GM23248 (cell line): ENCODE measurements at places on chromosomes 5 and 9.
A peak's percentile ranks its signal among the peaks of the same experiment; 100 is the strongest.

- no peak for DNase-seq
These were observed 30.4 kb downstream of the TNFSF8 start for GRCh38 chr9:114899995-114900394.

- no peak for DNase-seq
These were observed 148.4 kb upstream of the TRPM3 start for GRCh38 chr9:71269859-71270258.

DNA sequence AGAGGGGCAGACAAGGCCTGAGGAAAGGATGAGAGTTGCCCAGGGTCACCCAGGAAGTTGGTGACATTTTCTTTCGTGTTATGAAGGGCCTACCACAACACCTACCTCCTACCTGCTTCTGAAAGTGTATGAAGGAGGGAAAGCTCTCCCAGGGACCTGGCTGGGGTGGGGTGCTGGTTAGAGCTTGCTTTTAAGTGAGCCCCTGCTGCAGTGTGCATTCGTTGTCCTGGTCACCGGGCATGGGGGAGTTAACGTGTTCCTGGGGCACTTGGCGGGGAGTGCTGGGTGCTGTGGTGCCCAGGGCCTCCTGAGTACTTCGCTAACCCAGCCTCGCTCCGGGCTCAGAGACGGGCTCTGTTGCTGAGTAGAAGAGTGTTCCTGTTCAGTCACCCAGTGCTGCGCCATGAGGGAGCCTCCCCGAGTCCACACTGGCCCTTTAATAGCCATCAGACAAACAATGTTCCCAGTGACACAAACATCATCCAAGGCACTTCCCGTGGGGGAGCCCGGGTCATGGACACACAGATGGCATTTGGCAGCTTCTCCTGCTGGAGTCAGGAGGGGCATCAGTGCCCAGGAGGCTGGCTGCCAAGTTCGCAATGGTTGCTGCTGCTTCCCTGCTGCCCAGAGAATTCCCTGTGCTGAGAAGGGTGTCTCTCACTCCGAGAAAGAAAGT is 85.7 kb downstream of the AMBP start:
- DNase-seq, result no peak

DNA sequence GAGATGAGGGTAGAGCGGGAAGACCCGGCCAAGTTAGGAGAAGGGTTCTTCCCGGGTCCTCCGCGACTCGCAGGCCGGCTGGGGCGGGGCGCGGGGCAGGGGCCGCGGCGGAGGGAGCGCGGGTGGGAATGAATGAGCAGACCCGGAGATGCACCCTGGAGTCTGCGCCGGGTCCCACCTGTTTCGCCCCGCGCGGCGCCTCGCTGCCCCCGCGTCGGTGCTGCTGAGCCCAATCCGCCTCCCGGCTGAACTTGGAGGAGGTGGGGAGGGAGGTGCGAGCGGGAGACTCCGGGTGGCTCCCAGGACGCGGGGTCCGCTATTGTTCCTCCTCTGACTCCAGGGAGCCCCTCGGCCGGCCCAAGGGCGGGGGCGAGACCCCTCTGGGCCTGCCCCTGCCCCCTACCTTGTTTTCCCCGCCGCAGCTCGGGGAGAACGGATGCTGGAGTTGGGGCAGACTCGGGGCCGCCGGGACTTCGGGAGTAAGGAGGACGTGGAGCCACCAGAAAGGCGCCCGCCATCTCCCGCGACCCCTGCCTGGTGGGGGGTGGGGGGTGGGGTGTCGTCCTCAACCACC is 659 bp downstream of the RAI14 start:
- peak; percentile 74 for DNase-seq

DNA sequence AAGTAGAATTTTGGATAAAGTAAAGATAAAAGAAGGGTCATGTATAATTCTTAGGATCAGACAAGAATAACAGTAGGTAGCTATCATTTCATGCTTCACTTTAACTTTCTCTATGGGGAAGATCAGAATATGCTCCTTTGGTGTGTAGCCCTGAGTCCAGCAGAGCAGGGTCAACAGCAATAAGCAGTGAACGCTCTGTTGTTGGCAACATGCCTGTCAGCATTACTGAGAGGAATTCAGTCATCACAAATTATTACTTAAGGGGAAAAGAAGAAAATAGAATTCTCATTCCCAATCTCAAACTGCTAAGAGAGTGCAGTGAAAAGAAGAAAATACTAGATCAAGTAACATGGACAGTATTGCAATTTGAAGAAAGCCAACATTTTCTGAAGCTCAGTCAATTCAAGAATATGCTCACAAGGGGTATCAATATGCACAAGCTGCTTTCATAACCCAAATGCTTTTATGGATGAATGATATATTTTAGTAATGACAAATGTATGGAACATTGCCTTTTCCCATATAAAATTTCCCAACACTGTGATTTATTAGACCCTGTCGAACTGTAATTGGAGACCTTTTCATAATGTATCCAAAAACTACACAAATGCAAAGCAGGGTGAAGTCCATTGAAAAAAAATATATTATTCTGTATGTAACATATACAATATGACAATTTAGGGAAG is 1359.4 kb downstream of the EFNA5 start:
- DNase-seq, result no peak

DNA sequence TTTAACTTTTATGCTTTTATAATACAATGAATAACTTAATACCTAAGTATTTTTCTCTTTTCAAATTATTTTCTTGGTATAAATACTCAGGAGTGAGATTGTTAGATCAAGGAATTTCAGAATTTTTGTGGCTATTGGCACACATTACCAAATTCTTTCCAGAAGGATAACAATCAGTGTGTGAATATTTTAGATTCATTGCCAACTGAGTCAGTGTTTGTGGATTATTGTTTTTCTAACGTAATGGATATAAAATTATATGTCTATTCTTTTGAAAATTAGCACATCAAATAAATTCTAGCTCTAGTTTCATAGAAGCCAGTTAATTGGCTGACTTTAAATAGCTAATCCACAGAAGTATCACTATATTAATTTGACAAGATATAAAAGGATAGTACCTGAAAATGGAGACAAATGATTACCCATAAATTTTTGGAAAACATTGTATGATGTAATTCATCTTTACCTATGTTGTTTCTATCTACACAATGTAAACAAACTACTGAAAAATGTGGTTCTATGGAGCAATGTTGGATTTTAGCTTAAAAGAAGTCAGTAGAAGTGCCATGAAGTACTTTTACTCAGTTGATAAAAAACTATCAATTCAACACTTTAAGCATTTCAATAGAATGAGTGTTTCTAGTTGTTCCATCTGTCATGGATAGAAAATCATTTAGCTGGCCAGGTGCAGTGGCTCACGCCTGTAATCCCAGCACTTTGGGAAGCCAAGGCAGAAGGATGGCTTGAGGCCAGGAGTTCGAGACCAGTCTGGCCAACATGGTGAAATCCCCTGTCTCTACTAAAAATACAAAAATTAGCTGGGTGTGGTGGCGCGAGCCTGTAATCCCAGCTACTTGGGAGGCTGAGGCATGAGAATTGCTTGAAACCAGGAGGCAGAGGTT is 185.1 kb downstream of the ADAMTSL1 start:
- peak; percentile 79 for DNase-seq

DNA sequence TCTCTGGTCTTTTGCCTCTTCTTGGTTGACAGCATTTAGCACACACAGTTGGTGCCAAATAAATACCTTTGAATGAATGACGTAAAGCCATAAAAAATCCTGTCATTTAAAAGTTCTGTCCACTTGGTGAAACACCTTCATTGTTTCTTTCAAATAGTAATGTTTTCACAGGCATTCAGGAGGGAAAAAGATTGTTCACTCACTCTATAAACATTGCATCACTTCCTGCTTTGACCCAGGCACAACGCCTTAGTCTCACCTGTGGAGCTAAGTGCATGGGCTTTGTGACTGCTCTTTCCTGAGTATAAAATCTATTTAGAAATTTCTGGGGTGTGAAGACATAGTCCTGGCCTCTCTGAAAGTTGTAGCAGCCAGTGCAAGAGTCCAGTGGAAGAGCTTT is 88.9 kb upstream of the CXCL14 start:
- DNase-seq, result no peak

DNA sequence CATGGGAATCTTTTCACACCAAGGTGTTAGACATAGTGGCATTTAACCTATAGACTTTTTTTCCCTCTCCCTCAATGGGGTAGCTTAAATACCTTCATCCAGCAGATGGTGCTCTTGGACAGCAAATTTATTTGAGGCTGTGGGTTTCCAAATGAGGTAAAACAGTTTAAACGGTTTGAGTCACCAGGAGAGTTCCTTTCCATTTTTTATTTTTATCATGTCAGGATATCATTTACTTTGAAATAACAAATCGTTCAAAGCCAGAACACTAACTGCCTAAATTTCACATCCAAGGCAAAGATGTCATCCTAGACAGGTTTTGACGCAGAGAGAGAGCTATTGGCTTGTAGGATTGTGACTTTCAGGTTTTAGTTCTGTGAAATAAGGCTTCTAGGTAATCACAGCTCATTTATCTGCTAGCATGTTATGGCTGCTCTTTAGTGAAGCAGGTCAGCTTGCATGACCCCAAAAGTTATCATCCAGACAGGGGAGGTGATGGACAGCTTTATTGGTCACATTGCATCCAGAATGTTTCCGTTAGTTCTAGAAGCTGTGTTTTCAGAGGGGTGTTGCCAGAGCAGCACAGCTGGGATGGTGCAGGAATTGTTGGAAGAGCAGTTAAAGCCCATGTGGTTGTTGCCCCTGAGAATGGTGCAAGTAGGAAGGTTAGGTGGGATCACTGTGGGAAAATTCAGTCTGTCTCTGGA is 69.8 kb downstream of the KDM4C start:
- DNase-seq, result peak; percentile 57

DNA sequence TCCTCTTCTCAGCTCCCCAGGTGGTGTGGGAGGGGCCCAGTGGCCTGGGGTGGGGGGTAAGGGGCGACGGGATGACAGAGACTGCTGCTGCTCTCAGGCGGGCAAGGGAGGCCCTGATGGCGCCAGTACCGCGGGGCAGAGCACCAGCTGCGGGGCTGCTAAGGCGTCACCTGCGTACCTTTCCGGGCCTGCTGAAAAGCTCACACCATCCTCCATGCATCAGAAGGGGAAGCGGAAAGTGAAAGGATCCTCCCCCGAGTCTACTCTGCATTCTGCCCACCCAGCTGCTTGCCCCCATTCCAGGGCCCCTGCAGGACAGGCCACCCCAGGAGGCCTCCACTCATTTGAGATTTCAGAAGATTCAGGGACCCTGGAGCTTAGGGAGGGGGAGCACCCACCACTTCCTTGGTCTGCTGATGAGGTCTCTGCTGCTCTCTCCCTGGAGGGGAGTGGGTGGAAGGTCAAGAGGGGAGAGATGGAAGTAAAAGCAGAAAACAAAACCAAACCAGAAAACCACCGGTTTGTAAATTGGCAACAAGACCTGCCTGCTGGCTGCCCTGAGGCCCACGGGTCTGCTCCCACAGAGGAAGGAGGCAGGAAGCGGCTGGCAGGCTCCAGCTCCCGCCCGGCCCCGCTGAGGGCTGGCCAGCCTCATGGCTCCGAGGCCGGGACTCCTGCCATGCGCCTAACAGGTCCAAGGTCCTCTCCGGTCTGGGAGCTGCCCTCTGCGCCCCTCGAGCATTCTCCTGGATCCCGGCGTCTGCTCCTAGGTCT is 33.6 kb downstream of the PRRT1B start:
- DNase-seq, result no peak

GRCh38 chr9:122106576-122106975 is 13.5 kb upstream of the TTLL11 start:
- DNase-seq, result no peak

- peak; percentile 14 for DNase-seq
These were observed 136.1 kb downstream of the PDE4D start for GRCh38 chr5:59757442-59757841.

DNA sequence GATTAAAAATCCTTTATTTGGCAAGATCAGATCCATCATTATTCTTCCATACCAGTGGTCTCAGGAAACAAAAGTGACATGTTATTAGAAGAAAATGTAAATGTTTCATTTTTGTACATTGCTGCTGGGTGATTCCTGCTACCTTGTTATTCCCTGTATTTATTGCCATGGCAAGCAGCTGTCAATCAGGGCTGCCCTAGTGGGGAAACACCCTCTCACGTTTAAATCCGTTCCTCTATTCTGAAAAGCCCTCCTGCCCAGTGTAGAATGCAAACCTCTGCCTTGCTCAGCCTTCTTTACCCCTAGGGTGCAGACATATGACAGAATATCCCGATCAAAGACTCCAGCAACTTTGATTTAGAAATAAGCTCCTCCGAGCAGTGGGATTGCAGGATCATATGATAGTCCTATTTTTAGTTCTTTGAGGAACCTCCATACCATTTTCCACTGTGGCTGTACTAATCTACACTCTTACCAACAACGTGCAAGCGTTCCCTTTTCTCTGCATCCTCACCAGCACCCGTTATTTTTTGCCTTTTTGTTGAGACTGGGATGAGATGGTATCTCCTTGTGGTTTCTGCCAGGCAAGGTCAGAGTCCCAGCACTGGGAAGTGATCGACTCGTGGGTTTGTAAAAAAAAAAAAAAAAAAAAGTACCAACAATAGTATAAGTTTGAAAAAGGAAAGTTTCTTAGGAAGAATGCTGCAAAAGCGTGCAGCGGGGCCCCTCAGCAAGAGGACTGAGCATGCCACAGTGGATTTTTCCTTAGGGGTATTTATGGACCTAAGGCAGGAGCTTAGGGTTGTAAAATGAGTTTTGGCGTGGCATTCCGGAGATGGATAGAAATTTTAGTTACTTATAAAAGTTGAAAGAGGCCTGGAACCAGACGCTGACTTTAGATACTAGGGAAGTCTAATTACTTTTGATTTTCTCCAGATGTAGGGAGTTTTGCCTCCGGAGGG is 66.7 kb downstream of the HRH2 start:
- DNase-seq, result no peak

GRCh38 chr9:119884438-119884837 is 515.2 kb upstream of the BRINP1 start:
- peak; percentile 20 for DNase-seq

DNA sequence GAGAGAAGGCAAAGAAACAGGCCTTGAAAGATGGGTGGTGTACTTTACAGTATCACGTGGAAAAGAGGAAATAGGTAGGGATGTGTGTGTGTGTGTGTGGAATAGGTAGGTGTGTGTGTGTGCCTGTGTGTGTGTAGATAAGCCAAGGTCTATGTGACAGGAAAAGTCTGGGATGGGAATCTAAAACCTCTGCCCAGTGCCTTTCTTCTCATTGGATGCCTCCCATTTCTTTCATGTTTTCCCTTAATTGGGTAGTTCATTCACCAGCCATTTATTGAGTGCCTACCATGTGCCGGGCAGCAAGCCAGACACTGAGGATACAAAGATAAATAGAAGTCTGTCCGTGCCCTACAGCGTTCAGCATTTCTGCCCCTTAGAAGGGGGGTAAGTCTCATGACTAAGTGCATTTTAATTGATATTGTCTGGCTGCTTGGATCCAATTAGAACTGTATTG is 1.0 kb downstream of the URM1 start:
- DNase-seq, result peak; percentile 44

DNA sequence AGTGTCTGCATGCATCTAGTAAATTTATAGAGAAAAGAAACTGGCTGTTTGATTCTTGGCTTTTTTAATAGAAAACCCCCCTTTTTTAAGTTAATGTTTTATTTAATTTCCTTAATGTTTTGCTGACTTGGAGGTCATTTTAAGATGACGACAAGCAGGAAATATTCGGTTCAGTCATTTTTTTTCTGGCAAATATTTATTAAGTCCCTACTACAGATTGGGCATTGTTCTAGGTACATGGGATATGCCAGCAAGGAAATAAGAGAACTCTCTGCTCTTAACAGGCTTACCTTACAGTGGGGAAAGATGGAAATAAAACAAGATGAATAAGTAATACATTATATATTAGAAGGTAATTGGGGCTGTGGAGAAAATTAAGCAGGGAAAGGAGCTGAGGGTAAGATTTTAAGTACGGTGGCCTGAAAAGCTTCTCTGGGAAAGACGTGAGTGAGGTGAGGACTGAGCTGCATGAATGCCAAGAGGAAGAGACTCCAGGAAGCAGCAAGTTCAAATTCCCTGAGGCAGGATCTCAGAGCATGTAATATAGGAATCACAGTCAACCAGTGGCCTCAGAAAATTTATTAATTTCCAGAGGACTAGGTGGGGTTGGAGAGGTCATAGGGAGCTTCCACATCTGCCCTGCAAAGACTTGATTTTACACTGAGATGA is 316.0 kb upstream of the DAP start:
- DNase-seq, result no peak
